ENCODE measurements at places on chromosomes 13 and 19.

- no peak for DNase-seq
Measured at GRCh38 chr19:4596033-4596904, 36.8 kb upstream of the SEMA6B start.

GRCh38 chr19:34309368-34310138, 55.2 kb downstream of the GARRE1 start:
- DNase-seq: no peak

DNA sequence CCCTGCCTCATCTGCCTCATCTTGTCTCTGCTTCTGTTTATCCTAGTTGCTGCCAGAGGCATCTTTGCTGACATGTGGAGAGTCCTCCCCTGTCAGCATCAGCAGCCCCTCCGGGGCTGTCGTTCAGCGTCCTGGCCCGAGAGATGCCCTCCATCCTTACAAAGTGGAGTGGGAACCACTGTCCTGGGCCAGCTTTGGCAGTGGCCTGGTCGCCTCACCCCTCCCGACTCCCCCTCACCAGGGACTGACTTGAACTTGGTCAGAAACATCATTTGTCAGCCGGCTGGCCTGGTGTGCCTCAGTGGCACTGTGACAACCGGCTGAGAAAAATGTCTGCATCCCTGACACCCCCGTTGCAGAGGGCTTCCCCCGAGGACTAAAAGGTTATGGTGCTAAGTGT, 20.6 kb downstream of the FGF9 start:
- DNase-seq: no peak

- DNase-seq: peak; percentile 65
Measured at GRCh38 chr13:42832341-42833096, 51.1 kb downstream of the FAM216B start.

- no peak for DNase-seq
Measured at GRCh38 chr13:69389899-69390298, 717.7 kb upstream of the ATXN8OS start.

DNA sequence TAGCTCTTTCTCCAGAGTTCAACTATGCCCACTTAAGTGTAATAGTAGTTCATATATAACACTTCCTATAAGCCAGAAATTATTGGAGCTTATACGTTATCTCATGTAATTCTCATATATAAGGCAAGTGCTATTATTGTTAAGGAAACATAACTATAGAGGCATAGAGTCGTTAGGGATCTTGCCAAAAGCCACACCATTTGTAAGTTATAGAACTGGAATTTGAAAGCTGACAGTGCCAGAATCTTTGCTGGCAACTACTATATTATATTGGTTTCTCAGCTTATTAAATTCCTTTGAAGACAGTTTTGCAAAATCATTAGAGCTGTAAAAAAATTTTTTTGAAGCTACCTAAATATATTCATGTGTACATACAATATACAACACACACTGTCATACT, 51.0 kb upstream of the MBNL2 start:
- no peak for DNase-seq

GRCh38 chr13:25803641-25804040, 248.2 kb downstream of the SHISA2 start:
- no peak for DNase-seq

- DNase-seq: no peak
Measured at GRCh38 chr13:20291675-20292074, 59.6 kb upstream of the GJB6 start.

GRCh38 chr19:4794971-4795370, 3.4 kb downstream of the FEM1A start:
- no peak for DNase-seq

GRCh38 chr19:35294859-35295791, 3.2 kb downstream of the MAG start:
- no peak for DNase-seq

GRCh38 chr13:97205465-97205864, 16.7 kb upstream of the MBNL2 start:
- DNase-seq: no peak

- DNase-seq: no peak
Measured at GRCh38 chr13:32254916-32255723, 60.0 kb downstream of the ZAR1L start.

DNA sequence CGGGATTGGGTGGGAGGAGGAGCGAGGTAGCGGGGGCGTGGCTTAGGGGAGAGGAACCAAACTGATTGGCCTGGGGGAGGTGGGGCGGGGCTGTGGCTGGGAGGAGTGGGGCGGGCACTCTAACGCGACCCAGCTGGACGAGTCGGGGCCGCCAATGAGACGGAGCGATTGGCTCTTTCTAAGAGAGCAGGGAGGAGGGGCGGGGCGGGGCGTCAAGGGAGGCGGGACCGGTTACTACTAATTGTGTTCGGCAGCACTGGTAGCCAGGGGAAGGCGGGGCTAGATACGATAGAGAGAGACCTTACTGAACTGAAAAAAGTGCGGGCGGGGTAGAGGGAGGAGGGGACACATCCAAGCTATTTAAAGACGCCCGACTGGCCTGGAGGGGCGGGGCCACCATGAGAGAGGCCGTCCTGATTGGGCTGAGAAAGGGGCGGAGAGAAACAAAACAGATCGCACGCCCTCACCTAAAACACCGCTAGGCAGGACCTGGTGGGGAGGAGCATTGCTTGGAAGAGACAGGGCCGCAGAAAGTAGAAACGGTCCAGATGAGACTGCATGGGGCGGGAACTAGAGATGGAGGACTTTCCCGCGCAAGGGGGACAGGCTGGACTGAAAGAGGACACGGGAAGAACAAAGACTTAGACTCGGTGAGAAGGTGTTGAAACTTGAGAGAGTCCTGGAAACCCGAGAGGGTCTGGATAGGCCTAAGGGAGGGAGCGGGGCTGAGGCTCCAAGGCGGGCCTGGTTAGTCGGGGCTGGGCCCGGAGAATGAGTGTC, at the start of gene KCNC3:
Gene KCNC3, minus strand, starts transcription at position 232 of the 780 bp plus-strand sequence. CDS start 295 bp downstream, outside the sequence.
- DNase-seq: peak; percentile 19

DNA sequence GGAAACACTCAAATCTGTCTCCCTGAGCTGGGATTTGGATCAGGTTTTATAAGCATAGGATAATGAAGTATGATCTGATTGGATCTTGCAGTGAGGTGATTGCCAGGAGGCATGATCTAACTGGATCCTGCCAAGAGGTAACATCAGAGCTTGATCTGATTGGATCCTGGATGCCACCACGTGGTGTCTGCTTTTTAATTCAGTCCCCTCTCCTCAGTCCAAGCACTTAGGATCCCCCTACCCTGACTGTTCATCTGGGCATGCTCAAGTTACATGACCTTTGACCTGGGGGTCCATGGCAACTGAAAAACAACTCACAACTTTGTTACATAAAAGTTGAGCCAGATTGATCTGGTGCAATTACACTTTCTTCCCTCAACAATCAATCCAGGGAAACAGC, 47.5 kb upstream of the LSM14A start:
- DNase-seq: no peak

DNA sequence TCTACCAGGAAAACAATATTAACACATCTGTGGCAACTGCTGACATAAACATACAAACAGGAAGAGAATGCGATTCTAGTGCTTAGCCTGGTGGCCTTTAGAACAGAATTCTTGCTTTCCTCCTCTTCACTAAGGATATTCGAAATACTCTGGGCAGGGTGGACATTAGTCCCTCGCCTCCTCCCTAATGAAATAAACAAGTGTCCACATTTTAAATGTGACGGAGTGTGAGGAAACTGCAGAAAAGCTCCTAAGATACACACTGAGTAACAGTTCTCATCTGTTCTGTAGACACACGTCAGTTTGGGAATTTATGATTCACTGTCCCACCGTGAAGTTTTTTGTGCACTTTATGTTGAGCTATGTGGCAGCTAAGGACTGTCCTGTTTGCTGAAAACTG, 639 bp downstream of the STARD13 start:
- DNase-seq: no peak

DNA sequence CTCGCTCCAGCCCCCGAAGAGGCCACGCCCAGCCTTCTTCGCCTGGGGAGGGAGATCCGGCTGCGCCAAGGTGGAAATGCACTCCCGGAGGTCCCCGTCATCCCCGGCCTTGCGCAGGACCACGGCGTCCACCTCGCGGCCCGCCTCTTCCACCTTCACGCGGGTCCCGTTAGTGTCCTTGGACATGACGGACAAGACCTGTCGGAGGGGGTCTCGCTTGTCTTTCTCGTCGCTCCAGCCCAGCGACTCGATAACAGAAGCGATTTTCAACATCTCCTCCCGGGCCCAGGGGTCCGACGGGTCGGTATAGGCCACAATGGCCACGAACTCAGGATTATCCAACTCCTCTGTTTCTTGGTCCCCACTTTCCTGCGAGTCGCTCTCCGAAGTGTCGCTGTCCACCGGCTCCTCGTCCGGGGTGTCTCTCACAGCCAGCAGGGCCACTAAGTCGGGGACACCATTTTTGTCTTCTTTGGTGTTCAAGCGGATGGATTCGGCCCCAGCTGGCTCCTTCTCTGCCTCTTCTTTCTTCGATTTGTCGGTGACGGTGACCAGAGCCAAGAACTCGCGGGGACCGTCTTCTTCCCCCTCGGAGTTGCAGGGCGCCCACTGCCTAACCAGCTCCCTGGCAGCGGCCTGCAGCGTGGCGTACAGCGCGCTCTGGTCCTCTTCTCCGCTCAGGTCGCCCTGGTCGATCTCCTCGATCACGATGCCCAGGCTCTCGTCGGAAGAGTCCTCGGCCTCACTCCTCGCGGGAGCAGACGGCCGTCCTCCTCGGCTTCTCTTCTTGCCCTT, 1.3 kb downstream of the PNMA8B start:
- DNase-seq: no peak

DNA sequence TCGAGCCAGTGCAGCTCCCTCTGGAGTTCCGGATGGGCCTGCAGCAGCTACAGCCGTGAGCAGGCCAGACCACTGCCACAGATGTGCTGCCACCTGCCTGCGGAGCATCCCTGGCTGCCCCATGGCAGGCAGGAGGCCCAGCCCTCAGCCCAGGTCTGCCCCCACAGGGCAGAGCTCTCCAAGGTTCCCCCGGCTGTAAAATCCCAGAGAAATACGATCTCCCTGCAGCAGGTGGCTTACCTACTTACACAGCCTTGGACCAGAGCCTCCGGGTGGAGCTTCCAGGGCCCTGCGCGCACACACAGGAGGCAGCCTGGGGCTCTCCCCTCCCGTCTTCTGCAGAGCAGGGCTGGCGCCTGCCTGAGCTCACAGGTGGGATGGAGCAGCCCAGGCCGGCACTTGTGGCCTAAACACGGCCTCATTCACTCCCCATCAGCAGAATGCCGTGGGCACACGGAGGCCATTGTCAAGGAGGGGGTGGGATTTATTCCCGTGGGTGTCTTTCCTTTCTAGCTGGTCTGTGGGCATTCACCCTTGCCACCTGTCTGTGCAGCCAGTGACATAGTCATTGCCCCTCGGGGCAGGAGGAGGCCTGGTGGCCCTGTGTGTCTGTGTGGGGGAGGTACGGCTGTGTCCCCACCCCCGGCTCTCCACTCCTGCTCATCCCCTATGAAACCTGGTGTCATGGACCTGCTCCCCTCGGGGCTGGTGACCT, 118.0 kb downstream of the KDM4B start:
- DNase-seq: no peak

GRCh38 chr13:100461309-100462030, 127.1 kb downstream of the GGACT start:
- DNase-seq: no peak

- no peak for DNase-seq
Measured at GRCh38 chr13:109331898-109332297, 454.5 kb downstream of the IRS2 start.

- DNase-seq: no peak
Measured at GRCh38 chr19:42524943-42525342, 3.3 kb downstream of the CEACAM1 start.

GRCh38 chr19:18651733-18652132, 14.9 kb downstream of the KLHL26 start:
- DNase-seq: no peak

DNA sequence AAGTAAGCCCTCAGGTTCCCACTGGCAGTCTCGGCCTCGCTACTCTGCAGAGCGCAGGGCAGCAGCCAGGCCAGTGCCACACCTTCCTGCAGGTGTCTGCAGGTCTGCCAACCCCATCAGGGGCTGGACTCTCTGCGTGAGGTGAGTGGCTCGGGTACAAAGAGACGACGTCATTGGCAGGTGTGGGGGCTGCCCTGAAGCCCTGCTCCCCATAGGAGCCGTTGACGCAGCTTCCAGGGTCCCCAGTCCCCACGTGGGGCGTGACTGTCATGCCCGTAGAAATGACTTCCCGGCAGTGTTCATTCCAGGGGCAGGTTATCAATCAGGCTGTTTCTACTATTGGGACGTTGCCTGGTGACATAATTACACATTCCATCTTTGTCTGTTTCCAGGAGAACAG, 15.3 kb upstream of the GJB6 start:
- no peak for DNase-seq

GRCh38 chr19:10419646-10420443, 493 bp upstream of the PDE4A start:
- DNase-seq: no peak

DNA sequence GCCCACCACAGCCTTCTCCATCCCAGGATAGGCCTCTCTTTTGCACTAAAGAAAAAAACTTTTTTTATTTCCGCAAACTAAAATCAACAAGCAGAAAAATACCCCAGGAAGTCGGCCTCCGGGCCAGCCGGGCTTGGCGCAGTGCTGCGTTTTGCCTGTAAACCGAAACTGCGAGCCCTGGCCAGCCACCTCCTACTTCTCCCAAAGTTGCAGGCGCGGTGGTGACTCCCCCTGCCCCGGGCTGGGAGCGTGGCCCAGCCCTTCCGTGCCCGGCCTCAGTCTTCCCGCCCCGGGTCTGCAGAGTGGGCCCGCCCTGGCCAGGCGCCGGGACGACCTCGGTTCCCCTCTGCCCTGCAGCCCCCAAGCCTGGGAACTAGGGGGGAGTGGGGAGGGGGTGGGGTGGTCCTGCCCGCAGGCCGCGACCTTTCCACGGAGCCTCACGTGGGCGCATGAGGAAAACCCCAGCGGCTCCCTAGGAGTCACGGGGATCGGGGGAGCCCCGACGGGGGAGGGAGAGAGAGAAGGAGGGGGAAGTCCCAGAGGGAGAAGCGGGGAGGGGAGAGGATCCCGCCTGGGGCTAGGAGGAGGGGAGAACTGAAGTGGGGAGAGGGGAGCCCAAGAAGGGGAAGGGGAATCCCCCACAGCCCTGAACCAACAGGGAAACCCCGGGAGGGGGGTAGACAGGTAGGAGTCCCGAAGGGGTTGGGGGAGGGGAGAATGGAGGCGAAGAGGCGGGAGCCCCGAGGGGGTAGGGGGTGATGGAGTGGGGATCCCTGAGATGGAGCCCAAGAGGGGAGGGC, 3.0 kb downstream of the GADD45B start:
- no peak for DNase-seq

DNA sequence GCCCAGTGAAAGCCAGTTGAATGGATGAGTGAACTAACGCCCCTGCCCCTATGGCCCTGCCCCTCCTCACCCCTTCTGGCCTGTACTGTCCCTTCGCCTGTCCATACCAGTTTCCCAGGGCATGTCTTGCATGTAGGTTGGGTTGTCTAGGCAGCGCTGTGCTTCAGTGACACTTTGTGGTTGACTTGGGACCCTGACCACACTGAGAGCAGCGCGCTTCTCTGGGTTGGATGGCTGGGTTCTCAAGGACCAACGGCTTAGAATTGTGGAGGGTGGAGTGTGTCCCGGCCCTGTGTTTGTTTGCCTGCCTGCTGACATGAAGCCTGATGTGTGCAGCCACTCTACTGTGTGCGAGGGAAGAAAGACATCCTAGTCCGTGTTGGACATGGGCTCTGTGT, 15.8 kb downstream of the GATAD2A start:
- no peak for DNase-seq

GRCh38 chr13:39536274-39536673, 66.7 kb downstream of the LHFPL6 start:
- DNase-seq: no peak

All from amniotic stem cell (primary cell).